ENCODE measurements at places on chromosomes 16 and 17. TPM values are rescaled to one million over a fixed set of nuclear protein-coding genes. Genes with fewer than 3 reads are reported as not detected.
A peak's percentile ranks its signal among the peaks of the same experiment; 100 is the strongest.

DNA sequence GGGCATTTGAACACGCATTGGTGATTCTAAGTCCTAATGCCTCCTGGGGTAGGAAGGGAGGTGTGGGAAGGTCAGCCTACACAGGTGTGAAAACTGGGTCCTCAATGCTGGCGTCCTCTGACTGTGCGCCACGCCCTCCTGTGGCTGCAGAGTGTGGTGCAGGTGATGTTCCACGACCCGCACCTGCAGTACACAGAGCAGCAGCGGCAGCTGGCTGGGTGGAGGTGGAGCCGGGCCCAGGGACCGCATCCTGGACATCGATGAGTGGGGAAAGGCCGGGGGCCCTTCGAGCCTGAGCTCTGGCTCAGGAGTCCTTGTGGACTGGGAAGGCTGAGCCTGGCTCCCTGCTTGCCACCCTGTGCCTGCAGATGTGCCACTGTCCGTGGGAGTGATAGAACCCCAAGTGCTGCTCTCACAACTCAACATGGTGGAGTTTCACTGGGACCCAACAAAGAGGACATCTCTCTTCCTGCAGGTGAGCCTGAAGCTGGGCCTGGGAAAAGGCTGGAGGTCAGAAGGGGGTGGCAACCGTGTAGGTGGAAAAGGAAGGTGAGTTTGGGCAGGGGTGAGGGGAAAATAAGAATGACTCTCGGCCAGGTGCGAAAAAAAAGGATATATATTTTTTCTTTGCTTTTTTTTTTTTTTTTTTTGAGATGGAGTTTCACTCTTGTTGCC, 14.0 kb upstream of the STAC2 start:
- H3K27ac ChIP-seq: no peak overlapping the region
- peak; percentile 70 for DNase-seq
- peaks cover 48% of the 10 kb centered on the region for H3K4me1 ChIP-seq
- H3K36me3 ChIP-seq: no peaks in the 10 kb centered on the region
- H3K4me3 ChIP-seq: no peak overlapping the region
- no peaks in the 10 kb centered on the region for H3K27me3 ChIP-seq

Gene CAPNS2
- not detected for polyA plus RNA-seq

Gene TEX19
- polyA plus RNA-seq: not detected

- H3K27ac ChIP-seq: no peak overlapping the region
- no peak for DNase-seq
- H3K4me1 ChIP-seq: peaks cover 6% of the 10 kb centered on the region
- H3K4me3 ChIP-seq: no peak overlapping the region
- no peaks in the 10 kb centered on the region for H3K36me3 ChIP-seq
Observed at GRCh38 chr17:57407287-57408070, 151.2 kb downstream of the MSI2 start.

DNA sequence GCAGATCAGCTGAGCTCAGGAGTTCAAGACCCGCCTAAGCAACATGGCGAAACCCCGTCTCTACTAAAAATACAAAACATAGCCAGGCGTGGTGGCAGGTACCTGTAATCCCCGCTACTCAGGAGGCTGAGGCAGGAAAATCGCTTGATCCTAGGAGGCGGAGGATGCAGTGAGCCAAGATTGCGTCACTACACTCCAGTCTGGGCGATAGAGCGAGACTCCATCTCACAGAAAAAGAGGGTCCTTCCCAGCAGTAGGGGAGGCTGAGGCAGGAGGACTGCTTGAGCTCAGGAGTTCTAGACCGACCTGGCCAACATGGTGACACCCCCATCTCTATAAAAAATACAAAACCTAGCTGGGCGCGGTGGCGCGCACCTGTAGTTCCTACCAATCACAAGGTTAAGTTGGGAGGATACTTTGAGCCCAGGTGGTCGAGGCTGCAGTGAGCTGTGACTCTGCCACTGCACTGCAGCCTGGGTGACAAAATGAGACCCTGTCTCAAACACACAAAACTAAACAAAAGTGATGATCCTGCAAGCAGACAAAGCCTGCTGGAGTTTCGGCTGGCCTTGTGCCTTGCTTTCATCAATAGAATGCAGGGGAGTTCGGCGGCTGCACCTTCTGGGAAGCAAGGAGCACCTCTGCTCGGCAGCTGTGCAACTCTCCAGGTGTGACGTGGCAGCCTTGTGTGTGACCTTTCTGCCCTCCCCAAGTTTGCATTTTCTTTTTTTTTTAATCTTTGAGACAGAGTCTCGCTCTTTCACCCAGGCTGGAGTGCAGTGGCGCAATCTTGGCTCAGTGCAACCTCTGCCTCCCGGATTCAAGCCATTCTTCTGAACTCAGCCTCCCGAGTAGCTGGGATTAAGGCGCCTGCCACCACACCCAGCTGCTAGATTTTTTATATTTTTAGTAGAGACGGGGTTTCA, 12.4 kb upstream of the YWHAE start:
- DNase-seq: no peak
- no peak overlapping the region for H3K4me3 ChIP-seq
- H3K4me1 ChIP-seq: no peaks in the 10 kb centered on the region
- no peaks in the 10 kb centered on the region for H3K27me3 ChIP-seq
- no peaks in the 10 kb centered on the region for H3K36me3 ChIP-seq

Gene CLDN9
- polyA plus RNA-seq: not detected

- DNase-seq: no peak
- no peaks in the 10 kb centered on the region for H3K27me3 ChIP-seq
- H3K27ac ChIP-seq: no peak overlapping the region
Observed at GRCh38 chr16:51134876-51135275, 16.2 kb downstream of the SALL1 start.

DNA sequence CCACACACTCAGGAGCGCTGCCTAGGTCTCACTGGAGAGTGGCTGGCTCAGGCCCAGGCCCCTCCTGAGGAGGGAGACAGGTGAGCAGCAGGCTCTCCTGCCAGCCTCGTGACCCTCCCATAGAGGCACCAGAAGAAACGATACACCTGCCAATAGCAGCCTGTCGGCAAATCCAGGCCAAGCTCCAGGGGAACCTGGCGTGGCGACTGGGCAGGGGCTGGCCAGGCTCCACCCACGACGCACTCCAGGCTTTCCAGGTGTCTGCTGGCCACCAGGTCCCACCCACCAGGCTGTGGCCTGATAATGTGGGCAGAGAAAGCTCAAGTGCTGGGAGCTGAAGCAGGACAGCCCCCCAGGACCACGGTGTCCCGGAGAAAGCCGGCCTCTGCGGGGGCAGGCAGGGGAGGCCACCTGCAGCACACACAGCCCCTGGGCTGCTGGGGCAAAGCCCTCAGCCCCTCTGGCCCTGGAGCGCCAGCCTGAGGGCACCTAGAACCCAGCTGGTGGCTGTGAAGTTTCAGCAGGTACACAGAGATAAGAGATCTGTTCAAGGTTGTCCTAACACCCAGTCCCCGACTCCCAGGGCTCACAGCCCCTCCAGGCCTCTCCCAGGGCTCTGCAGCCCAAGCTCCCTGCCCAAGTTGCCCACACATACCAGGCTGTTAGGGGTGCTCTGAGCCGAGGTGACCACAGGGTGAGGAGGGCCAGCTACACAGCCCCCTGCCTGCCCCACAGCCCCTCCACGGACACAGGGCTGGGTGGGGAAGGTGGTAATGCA, 2.4 kb downstream of the PGAP6 start:
- H3K36me3 ChIP-seq: no peaks in the 10 kb centered on the region
- no peaks in the 10 kb centered on the region for H3K27me3 ChIP-seq
- peaks cover 19% of the 10 kb centered on the region for H3K4me1 ChIP-seq
- no peak for DNase-seq
- peak overlapping the region; percentile 55 for H3K4me3 ChIP-seq

Gene DOC2B
- not detected for polyA plus RNA-seq

DNA sequence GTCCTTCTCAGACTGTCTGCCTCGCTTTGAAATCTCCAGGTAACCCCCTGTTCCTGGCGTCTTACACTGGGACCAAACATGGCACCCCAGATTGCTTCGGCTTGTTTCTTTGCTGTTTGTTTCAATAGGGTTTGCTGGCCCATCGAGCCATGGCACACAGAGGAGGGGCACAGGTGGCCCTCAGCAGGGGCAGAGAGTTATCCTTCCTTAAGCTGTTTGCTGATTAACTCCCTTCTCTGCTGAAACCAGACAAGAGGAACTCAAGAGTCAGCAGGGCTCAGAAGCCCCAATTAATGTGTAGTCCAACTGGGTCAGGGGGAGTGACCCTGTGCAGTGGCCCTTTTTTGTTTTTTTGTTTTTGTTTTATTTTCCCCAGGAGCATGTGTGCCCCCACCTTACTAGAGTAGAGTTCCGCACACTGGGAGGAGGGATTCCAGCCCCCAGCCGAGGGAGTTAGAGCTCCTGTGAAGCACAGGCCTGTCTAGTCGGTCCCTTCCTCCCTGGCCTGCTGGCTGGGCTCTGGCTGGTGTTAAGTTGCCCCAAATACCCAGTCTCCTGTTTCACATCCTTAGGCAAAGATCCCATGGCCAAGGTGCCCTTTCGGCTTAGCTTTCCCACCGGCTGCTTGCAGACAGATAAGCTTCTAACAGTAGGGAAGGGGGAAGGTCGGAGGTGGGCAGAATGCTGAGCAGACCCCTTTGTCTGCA, 39.3 kb downstream of the YPEL2 start:
- H3K27ac ChIP-seq: no peak overlapping the region
- no peak for DNase-seq
- peaks cover 73% of the 10 kb centered on the region for H3K4me1 ChIP-seq
- no peaks in the 10 kb centered on the region for H3K36me3 ChIP-seq
- H3K4me3 ChIP-seq: no peak overlapping the region

All from CD8-positive, alpha-beta memory T cell (primary cell).